ENCODE measurements at places on chromosomes 4 and X.

DNA sequence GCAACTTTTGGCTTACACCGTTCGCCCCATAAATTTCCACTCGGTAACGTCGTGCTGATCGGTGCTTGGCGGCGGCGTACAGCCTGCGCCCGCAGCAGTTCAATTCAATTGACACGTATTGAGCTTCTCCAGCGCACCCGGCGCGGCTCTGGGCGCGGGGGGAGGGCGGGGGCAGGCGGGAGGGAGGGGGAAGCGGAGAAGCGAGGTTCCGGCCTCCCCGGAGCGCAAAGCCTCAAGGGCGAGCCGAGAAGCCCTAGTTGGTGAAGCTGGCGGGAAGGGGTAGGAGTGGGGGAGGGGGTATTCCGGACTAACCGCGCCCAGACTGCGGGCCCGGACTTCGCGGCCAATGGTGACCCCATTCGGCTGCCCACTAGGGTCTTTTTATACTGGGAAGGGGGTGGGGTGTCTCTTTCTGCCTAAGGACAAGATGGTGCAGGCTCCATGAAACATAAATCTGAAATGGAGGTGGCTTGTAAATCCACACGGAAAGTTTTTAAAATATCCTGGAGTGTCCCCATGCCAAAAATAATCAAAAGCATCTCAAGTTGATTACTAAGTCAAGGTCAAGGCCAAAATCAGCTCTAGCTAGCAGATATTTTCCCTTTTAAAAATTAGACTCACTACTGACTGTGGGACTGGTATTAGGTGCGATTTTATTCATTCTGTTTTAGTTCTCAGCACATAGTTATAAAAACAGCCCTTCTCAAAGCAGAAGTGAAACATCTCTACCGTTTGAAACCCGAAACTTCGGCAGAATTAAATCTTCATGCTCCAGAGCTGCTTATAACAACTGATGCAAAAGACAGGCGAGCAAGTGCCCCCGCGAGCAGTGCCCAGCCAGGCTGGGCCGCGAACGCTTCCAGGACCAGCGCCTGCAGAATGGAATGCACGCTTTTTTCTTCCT is 1.5 kb upstream of the BCOR start:
- no peak for DNase-seq

DNA sequence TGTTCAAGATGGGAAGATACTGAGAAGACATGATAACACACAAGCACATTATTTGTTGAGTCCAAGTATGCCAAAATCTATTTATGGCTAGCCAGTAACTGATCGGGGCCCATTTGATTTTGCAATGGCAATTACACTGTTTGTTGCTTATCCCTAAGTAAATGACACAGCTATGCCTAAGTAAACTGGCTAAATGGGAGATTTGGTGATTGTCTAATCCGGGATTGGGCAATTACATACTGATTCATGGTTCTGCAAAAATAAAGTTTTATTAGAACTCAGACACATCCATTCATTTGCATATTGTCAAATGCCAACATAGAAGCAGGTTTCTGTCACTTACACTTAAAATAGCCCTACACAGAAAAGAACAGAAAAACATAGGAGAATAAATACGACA is 140.2 kb upstream of the TBL1X start:
- no peak for DNase-seq

DNA sequence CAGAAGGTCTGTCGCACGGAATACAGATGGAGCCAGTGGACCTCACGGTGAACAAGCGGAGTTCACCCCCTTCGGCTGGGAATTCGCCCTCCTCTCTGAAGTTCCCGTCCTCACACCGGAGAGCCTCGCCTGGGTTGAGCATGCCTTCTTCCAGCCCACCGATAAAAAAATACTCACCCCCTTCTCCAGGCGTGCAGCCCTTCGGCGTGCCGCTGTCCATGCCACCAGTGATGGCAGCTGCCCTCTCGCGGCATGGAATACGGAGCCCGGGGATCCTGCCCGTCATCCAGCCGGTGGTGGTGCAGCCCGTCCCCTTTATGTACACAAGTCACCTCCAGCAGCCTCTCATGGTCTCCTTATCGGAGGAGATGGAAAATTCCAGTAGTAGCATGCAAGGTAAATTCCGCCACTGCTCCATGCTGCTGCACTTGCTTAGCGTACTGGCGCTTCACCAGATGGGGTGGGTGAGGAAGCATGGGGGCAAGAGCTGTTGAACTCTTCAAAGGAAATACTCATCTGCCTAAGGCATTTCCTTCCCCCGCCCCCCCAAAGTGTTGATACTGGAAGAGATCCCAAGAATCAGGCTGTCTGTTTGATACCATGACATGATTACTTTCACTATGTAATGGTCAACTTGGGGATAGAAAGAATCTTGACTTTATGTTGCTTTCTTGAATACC is 24.8 kb downstream of the KLF3 start:
- no peak for DNase-seq

- DNase-seq, result peak; percentile 38
These were observed 63.7 kb upstream of the TLR2 start for GRCh38 chr4:153620352-153620751.

DNA sequence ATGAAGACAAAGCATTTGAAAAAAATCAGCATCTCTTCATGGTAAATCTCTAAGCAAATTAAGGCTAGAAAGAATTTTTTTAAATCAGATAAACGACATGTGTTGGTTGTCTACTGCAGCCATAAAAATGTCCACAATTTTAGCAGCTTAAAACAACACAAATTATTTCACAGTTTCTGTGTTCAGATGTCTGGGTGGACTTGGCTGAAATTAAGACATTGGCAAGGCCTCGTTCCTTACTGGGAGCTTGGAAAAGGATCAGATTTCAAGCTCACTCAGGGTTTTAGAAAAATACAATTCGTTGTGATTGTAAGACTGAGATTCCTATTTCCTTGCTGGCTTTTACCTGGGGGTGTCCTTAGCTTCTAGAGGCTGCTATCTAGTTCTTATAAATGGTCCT is 1470.6 kb downstream of the PCDH19 start:
- DNase-seq, result no peak

DNA sequence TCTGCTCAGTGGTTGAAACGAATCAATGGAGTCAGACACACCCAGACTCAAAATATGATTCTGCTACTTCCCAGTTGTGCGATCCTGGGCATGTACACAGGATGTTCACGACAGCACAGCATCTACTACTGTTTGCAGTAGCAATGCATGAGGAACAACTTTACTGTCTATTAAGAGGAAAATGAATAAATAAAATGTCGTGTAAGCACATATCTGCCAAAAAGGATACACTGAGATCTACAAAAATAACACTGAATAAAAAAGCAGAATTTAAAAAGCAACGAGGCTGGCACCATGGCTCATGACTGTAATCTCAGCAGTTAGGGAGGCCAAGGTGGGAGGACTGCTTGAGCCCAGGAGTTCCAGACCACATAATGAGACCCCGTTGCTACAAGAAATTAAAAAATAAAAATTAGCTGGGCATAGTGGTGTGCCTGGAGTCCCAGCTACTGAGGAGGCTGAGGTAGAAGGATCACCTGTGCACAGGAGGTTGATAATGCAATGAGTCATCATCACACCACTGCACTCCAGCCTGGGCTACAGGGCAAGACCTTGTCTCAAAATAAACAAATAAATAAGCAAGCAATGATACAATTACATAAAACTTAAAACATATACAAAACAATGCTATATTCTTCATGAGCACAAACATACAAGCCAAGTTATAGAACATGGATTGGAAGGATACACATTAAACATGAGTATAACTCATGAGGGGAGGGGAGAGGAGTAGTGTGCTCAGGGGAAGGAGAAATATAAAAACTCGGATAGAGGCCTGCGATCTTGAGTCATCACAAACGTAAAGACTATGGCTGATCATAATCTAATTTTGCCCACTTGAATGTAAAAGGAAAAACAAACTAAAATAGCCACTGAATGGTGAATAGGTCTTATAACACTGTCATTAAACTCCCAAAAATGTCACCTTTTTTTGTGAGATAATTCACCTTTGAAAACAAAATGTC is 8.6 kb downstream of the CFAP97 start:
- no peak for DNase-seq

DNA sequence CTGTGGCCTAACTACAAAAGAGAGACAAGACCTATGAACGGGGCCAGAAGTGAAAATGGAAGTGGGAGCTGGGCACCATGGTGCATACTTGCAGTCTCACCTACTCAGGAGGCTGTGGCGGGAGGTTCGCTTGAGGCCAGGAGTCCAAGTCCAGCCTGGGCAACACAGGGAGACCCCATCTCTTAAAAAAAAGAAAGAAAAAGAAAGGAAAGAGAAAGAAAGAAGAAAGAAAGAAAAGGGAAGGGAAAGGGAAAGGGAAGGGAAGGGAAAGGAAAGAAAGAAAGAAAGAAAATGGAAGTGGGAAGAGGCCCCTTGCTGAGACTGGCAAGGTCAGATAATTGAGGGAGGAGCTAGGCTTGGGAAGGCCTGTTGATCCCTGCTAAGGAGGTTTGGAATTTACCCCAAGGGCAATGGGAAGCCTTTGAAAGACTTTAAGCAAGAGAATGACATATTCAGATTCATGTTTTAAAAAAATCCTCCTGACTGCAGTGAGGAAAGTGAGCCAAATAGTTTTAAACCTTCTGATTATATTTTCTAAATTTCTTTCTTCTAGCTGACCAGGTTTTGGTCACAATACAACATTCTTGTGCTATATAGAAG is 17.7 kb upstream of the HERC5 start:
- DNase-seq, result no peak

GRCh38 chrX:1380672-1381233 is 11.2 kb downstream of the SLC25A6 start:
- no peak for DNase-seq

- no peak for DNase-seq
These were observed 2306.6 kb upstream of the AGA start for GRCh38 chr4:179748837-179749236.

DNA sequence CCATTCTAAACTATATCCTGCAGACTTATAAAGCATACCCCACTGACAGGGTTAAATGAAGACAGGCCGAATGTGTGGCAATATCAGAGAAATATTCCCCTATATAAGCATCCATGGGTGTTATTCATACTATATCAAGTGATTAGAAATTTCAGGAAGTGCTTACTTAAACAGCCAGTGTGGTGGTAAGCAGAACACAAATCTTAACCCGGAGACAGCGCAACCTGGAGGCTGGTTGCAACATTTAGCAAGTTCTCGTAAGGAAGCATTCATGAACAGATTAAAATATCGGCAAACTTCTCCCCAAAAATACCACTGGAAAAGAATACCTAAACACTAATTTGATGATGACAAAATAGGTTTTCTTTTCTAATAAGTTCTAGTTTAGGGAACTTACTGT is 261.2 kb downstream of the CBLL2 start:
- DNase-seq, result no peak

DNA sequence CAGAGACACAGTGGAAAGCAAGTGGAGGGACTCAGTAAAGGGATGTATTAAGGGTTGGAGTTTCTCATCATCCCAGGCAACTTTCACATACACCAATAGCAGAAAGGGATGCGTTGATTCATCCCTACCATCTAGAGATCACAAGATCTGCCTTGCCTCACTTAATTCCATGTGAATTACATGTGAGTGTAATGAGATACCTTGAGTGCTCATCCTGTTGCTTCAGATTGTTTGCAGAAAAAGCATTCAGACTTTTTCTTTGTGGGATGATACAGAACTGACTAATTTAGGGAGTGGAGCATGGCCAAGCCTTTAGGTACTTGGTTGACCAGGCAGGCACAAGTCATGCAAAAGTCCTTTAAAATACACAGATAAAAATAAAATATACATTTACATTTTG is 124.8 kb upstream of the SLIT2 start:
- DNase-seq, result no peak

- no peak for DNase-seq
These were observed 19.7 kb downstream of the LRCH2 start for GRCh38 chrX:115214151-115214550.

GRCh38 chr4:55517526-55518229 is 29.0 kb downstream of the CLOCK start:
- no peak for DNase-seq

- DNase-seq, result no peak
These were observed 6.1 kb downstream of the GASK1B start for GRCh38 chr4:158166701-158167100.

- DNase-seq, result no peak
These were observed 67.7 kb downstream of the UGT2A3 start for GRCh38 chr4:68883870-68884269.

- no peak for DNase-seq
These were observed 81.9 kb downstream of the REPS2 start for GRCh38 chrX:17028356-17028755.

DNA sequence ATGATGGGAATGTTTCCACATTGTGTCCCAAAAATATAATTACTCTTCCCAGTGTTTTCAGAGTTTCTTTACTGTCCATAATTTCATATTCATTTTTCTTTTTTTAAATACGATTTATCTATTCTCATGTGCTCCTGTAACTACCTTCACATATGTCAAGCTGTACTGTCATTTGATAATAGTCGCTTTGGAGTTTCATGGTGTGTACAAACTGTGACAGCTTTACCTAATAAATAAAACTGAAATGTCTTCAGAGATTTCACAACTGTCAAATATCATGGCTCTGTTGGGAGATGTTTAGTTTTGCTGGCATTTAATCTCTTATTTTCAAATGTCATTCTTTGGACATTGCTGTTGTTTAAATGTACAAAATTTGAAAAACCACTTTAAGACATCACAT is 450.2 kb downstream of the TLL1 start:
- no peak for DNase-seq

DNA sequence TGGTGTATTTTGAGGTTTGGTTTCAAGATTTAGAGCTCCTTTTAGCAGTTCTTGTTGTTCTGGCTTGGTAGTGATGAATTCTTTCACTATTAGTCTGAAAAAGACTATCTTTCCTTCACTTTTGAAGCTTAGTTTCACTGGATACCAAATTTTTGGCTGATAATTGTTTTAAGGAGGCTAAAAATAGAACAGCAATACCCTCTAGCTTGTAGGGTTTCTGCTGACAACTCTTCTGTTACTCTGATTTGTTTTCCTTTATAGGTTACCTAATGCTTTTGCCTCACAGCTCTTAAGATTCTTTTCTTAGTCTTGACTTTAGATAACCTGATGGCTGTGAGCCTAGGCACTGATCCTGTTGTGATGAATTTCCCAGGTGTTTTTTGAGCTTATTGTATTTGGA is 33.6 kb upstream of the HEPH start:
- no peak for DNase-seq

- DNase-seq, result peak; percentile 59
These were observed 15.2 kb upstream of the ANXA10 start for GRCh38 chr4:168076989-168077725.

DNA sequence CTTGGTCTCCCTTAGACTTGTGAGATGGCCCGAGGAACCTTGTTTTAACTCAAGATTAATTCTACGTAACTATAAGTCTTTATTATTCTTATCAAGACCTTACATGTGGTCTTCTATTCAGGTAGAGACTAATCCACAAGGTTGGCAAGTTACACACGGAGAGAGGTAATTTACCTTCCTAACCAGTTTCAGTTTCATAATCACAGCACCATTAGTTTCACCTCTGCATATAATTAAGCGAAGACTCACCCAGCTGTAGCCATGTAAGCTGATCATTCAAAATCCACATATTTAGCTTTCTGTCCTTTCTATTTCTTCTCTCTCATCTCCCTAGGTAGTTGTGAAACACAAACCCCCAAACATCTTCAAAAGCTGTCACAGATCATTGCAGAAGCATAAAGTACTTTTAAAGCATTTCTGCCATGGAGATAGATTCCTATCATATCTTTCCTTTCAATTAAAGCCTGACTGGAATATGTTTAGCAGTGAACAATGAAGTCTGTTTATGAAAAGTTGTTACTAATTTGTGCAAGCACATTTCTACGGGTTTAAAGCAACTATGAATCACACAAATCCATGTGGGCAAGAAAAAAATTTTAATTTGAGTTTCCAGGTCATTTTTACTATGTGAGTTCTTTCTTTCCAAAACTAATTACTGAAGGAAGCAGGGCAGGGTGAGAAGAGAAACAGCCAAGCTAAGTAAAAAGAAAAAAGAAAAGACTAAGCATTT is 78.5 kb downstream of the BTC start:
- no peak for DNase-seq

All from HFF-Myc (cell line).